ENCODE measurements at places on chromosomes 5 and 9. TPM values are rescaled to one million over a fixed set of nuclear protein-coding genes. Genes with fewer than 3 reads are reported as not detected.

Gene TMEM174
- not detected for total RNA-seq

DNA sequence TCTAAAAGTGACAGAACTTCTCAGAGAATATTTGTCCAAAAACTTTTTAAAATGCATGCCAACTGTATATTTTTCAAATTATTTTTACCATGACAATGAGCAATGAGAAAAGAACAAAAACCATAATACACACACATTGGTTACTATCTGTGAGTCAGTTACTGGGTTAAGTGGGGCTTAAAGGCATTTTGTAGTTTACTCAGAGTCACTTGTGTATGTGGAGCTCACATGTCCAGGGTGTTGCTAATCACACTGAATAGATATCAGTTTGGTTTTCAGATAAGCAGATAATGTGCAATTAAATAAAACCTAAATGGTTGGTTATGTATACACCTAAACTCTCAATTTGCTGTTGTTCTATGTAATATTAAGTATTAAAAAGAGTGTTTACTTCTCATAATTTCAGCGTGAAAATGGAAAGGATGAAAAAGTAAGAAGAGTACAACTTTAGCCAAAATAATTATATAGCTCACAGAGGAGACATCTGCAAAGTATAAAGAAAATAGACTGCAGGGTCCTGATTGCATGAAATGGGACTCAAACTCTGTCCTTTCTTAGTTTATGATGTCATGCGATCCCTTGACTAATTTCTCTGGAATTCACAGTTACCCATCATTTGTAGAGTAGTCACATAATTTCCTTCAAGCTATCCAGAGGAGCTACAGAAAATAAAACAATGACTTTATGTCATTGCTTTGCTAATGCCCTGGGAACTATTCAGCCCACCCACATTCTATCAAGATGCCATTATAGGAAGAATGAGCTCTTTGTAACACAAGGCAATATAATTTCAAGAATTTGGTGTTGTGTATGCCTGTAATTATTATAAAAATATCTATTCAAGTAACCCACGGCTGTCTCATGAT lies 388.0 kb upstream of the ZNF608 start:
- DNase-seq: peak; percentile 76

GRCh38 chr9:106657926-106658325 lies 205.0 kb upstream of the ZNF462 start:
- DNase-seq: no peak

Gene F2RL1
- total RNA-seq: 144 TPM

DNA sequence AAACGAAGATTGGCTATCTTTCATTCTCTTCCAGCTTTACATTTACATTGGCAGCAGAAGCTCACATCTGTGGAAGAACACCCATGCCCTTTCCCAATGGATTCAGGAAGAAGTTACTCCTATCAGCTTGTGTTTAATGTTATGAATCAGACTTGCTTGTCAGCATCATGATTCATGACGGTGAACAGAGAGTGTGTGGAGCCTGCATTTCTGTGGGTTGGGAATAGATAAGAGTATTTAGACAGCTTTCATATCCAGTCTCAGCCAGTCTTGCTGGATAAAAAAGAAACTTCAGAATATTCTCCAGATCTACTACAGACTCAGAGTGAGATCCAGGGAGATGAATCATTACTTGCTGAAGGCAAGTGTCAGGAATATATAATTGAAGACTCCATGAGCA lies 812.9 kb upstream of the ZNF608 start:
- peak; percentile 74 for DNase-seq

Gene KLHL3
- 1.6 TPM for total RNA-seq

Data from kidney epithelial cell (primary cell).